ENCODE measurements at places on chromosomes 6 and 20. TPM values are rescaled to one million over a fixed set of nuclear protein-coding genes. Genes with fewer than 3 reads are reported as not detected.

Gene ESR1
- total RNA-seq, result 0.13 TPM

Gene APOM
- total RNA-seq, result 0.26 TPM

Gene KCTD20
- total RNA-seq, result 31.1 TPM

Gene SAMD5
- 3.1 TPM for total RNA-seq

Gene SLC32A1
- not detected for total RNA-seq

Gene RIPOR3
- 0.53 TPM for total RNA-seq

Gene OPRM1
- not detected for total RNA-seq

Gene CD93
- under 0.01 TPM for total RNA-seq

Gene HS3ST5
- not detected for total RNA-seq

Gene KIF13A
- 47.4 TPM for total RNA-seq

Gene EFCAB8
- total RNA-seq, result under 0.01 TPM

Gene TMEM74B
- not detected for total RNA-seq

Gene ADGRB3
- total RNA-seq, result not detected

Gene SIGLEC1
- total RNA-seq, result not detected

Gene PRKN
- total RNA-seq, result 0.79 TPM

Gene ECT2L
- total RNA-seq, result 0.13 TPM

Gene CALHM6
- total RNA-seq, result 0.64 TPM

Gene EYS
- 0.26 TPM for total RNA-seq

Gene VAPB
- 16.3 TPM for total RNA-seq

Gene SOX18
- not detected for total RNA-seq

Gene PSMB9
- 1.2 TPM for total RNA-seq

Gene SLC22A23
- total RNA-seq, result 18.7 TPM

Gene HLA-DRA
- not detected for total RNA-seq

Gene OOEP
- total RNA-seq, result not detected

Gene KCNS1
- total RNA-seq, result 0.53 TPM

Gene C20orf96
- 0.64 TPM for total RNA-seq

Gene RIN2
- total RNA-seq, result 45.8 TPM

Gene FLRT3
- 17.1 TPM for total RNA-seq

Gene SPO11
- total RNA-seq, result not detected

Gene PRSS35
- total RNA-seq, result not detected

Gene ZC3H12D
- total RNA-seq, result under 0.01 TPM

Gene CLDN20
- not detected for total RNA-seq

Gene MOG
- not detected for total RNA-seq

Gene HCRTR2
- not detected for total RNA-seq

Gene SRSF12
- total RNA-seq, result under 0.01 TPM

Gene ERVFRD-1
- not detected for total RNA-seq

Gene MAP7
- 30.8 TPM for total RNA-seq

Gene OTOR
- not detected for total RNA-seq

Gene FAM120B
- 7.1 TPM for total RNA-seq

Gene PHACTR1
- total RNA-seq, result under 0.01 TPM
